ENCODE measurements at places on chromosomes 16 and 17.

DNA sequence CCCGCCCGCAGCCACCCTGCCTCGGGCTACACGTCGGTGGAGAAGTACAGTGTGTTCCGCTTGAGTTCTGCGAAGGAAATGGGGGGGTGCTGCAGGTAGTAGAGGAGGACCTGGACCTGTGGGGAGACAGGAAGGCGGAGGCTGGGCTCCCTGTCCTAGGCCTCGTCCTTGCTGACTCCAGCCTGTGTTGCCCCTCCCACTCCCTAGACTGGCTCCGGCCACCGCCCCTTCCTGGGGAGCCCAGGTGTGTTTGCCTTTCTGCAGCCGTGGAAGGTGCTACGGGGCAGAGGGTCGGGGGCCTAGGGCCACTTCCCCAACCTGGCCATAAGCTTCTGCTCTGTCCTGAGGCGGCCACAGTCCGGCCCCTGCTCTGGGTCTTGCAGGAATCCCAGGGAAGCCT is 9.1 kb downstream of the TIMM22 start:
- no peak for DNase-seq

- no peak for DNase-seq
Measured at GRCh38 chr16:50309527-50310307, 43.4 kb downstream of the ADCY7 start.

GRCh38 chr17:11954936-11955335 is 42.3 kb downstream of the ZNF18 start:
- DNase-seq, result no peak

- DNase-seq, result no peak
Measured at GRCh38 chr16:63415014-63415413, 1378.8 kb upstream of the CDH8 start.

- no peak for DNase-seq
Measured at GRCh38 chr17:40602445-40603443, 37.5 kb upstream of the CCR7 start.

DNA sequence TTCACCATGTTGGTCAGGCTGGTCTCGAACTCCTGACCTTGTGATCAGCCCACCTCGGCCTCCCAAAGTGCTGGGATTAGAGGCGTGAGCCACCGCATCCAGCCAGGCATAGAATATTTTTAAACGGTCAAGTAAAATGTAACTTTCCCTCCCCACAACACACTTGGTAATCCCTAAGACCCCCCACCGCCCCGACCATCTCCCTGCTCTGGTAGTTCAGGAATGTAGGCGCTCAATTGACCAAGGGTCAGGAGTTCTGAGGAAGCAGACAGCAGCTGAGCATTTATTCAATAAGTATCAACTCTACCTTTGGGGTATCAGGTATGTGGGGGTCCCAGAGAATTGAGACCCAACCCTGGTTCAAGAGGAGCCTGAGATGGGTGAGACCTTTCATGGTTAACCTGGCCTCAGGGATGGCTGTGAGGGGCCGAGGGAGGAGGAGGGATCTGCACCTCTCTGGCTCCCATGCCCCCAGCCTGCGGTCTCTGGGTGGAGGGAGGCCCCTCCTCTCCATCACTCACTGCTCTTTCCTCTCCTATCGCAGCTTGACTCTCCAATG is 48.4 kb upstream of the TOB1 start:
- DNase-seq, result no peak

GRCh38 chr17:60770946-60771422 is 93.3 kb downstream of the BCAS3 start:
- no peak for DNase-seq

DNA sequence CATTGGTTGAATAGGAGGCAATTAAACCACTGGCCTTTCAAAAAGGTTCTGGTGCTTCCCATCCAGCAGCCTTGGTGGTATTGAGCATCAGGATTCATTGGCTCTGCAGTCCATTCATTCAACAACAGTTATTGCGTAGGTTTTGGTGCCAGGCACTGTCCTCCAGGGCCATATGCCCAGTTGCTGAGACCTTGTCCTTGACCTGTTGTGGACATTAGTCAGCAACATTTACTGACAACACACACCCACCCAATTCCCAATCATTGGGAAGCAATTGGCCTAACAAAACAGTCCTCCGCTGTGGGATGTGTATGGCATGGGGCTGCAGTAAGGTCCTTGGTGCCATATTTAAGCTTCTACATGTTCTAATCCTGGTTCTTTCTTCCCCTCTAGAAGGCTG is 82.2 kb downstream of the AXIN2 start:
- DNase-seq, result no peak

- DNase-seq, result no peak
Measured at GRCh38 chr17:64441772-64442540, 7.0 kb upstream of the MILR1 start.

- no peak for DNase-seq
Measured at GRCh38 chr16:8849411-8850011, 19.3 kb downstream of the CARHSP1 start.

DNA sequence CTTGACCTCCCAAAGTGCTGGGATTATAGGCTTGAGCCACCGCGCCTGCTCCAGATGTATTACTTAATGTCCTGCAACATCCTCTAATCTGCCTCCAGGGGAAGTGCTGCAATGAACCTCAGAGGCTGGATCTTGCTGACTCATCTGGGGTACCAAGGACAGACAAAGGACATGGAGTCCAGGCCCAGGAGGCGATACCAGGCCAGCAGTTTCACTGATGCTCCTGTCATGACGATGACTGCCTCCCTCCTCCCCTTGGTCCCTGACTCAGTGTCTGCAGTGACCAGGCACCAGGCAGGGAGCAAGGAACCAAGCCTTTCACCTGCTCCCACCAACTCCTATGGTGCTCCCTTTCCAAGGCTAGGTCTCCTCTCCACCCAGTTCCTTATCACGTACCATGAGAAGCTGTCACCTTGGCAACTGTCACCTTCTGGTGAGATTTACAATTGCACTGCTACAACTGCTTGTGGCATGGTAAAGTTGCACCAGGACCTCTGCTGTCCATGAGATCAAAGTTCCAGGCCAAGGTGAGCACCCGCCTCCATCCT is 21.6 kb upstream of the PHOSPHO1 start:
- DNase-seq, result no peak

DNA sequence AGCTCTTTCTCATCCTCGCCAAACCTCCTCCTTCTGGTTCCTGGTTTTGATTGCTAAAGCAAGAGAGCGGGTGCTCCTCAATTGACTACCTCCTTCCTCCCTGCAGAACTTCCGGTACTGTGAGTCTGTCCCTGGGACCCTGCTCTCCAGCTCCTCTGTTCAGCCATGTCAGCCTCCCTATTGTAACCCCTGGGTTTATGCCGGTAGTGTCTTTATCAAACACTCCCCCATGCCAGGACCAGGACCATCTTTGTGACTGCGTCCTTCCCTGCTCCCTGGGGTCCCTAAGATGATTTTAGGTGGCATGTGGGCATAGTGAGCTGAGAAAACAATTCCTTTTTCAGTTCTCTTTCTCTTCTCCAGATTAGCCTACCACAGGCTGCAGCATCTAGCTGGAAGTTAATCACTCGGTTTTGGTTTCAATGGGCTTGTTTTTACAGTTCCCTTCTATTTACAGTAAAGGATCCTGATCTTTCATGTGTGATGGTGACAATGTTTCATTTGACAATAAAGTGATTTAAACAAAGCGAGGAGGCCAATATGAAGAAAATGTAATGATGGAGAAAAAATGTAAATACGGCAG is 27.7 kb upstream of the IL21R start:
- DNase-seq, result no peak

DNA sequence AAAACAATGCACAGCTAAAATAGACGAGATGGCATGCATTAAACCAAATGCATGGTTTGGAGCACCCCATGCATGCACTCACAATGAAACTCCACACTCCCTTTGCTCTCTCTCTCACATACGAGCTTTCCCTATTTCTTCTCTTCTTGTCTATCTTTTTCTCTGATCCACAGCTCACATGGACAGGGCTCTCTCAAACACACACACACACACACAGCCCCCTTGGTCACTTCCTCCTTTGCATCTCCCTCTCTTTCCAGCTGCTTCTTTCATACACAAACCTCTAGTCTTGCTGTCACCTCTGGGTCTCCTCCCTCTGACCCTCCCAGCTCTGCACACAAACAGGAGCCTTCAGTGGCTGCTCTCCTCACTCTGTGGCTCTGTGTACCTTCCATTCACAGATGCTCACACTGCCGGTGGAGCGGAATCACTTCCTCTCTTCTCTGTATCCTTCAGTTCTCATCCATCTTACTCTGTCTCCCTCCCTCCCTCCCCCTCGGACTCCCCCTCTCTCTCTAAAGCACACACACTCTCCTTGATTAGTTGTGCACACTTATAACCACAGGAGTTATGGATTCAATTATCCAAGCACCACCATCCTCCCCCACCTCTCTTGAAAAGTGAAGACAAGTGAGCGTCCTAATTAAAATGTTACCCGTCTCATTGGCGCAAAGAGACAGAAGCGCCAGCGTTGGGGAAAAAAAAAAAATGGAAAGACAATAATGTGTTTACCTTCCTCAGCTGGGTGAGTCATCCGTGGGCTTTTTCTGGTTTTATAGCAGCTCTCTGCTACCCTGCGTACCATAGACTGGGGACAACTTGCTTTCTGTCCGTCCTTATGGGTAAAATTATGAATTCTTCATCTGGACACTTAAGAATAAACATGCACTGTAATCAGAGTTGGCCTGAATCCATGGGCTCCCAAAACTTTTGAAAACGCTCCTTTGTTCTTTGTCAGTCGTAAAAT is 90.8 kb downstream of the SHISA6 start:
- DNase-seq, result no peak

DNA sequence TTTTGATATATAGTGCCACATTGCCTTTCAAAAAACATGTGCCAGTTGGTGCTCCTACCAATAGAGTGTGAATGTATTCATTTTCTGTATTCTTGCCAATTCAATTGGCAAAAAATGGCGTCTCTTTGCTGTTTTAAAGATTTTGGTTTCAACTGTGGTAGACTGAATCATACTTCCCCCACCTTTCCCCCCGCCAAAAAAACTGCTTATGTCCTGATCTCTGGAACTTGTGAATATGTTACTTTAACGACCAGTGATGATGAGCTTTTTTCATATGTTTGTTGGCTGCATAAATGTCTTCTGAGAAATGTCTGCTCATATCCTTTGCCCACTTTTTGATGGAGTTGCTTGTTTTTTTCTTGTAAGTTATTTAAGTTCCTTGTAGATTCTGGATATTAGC is 325.1 kb upstream of the KCNJ16 start:
- DNase-seq, result no peak

DNA sequence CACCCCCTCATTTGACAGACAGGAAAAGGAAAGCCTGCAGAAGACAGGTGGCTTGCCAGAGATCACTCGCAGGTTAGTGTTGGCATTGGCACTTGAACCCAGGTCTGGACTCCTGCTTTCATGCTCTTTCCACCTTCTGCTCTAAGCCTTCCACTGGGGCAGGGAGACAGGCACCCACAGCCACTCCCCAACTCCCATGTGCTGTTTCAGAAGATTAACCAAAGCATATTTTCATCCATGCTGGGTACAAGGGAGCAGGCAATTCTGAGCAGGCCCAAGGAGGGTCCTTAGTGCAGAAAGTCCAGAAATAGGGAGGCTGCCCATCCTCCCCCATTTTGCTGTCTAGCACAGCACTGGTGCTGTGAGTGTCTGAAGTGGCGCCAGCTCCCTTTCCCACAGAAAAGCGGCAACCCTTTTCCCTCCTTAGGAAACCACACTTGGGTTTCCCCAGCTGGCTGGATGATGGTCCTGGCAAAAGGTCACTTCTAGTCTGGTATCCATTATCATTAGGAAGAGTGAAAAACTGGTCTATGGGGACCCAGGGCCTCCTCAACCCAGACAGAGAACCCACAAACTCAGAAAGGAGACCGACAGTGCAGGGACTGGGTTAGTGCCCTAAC is 2.0 kb upstream of the CAVIN1 start:
- DNase-seq, result no peak

DNA sequence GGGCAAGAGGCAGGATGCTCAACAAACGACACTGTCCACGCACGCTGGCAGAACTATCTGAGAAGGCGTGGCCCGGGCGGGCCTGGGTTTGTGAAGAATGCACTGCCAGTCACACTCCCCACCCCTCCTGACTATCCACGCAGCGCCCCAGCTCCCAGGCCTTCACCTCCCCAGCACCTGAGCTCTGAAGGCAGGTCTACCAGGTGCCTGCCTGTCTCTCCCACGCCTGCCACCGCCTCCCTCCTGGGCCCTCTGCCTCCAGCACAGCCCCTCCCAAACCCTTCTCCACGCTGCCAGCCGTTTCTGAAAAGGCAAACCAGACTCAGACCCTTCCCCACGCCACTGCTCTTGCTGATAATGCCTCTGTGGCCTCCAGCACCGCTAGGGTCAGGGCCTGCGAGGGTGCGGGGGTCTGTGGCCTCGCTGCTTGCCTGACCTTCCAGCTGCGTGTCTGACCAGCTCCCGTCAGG is 11.6 kb downstream of the MYBBP1A start:
- no peak for DNase-seq

GRCh38 chr17:61331178-61331577 is 68.5 kb upstream of the TBX2 start:
- DNase-seq, result no peak

- DNase-seq, result no peak
Measured at GRCh38 chr16:72266836-72267235, 94.9 kb upstream of the PMFBP1 start.

All from neural crest cell (in vitro differentiated cells).